ENCODE measurements at places on chromosomes 3 and 15.

- no peak for DNase-seq
Observed at GRCh38 chr3:39435006-39435748, 28.7 kb downstream of the RPSA start.

DNA sequence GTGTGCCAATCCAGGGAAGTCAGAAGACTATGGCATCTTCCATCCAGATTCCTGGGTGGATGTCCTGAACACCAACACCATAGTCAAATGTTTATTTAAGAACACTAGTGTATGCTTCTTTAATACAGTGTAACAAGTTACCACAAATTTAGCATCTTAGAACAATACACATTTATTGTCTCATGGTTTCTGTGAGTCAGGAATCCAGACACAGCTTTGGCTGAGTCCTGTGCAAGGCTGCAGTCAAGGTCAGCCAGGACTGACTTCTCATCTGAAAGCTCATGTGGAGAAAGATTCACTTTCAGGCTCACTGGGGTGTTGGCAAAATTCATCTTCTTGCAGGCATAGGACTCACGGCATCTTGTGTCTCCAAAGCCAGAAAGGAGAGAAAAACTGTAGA is 143.4 kb downstream of the ANXA2 start:
- no peak for DNase-seq

GRCh38 chr3:186283651-186284348 is 78.2 kb downstream of the DGKG start:
- no peak for DNase-seq

DNA sequence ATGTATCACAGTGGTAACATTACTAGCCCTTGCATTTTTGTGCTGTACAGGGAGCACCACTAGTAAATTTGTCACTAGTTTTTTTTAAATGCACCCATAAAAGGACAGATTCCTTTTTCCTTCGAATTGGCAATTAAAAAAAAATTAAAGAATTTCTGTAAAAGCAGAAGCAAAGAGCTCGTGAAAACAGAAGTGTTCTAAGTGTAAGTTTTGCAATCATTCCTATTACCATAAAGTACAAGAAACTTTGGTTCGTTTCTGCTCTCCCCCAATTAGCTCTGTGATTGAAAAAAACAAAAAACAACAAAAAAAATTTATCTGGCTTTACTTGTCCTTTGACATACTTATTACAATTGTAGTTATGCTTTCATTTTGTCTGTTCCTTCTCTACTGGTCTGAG is 5.3 kb downstream of the SERP1 start:
- no peak for DNase-seq

DNA sequence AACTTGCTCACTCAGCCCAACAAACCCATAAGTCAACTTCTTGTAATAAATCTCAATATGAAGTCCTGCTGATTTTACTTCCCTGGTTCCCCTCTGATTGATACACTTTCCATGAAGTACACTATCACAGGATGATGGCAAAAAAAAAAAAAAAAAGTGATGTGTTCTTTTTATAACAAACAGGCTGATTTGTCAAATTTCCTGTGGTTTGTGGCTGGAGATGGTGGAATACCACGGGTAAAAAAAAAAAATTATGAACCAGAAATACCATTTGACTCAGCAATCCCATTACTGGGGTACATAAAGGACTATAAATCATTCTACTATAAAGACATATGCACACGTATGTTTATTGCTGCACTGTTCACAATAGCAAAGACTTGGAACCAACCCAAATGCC is 10.7 kb upstream of the SERPINI2 start:
- no peak for DNase-seq

- no peak for DNase-seq
Observed at GRCh38 chr3:13543253-13543652, 5.7 kb upstream of the FBLN2 start.

- no peak for DNase-seq
Observed at GRCh38 chr15:69725957-69726356, 273.3 kb downstream of the RPLP1 start.

GRCh38 chr15:73344056-73344455 is 24.7 kb downstream of the HCN4 start:
- no peak for DNase-seq

GRCh38 chr3:8737823-8738222 is 4.2 kb downstream of the CAV3 start:
- no peak for DNase-seq

GRCh38 chr15:60899322-60899966 is 329.7 kb downstream of the RORA start:
- DNase-seq = no peak

Measured in NCI-H1417 treated with DMSO at 0.1 percent for 48 hours (cell line).